Fibroblast of skin of back (primary cell): ENCODE measurements at places on chromosomes 16 and 17.

DNA sequence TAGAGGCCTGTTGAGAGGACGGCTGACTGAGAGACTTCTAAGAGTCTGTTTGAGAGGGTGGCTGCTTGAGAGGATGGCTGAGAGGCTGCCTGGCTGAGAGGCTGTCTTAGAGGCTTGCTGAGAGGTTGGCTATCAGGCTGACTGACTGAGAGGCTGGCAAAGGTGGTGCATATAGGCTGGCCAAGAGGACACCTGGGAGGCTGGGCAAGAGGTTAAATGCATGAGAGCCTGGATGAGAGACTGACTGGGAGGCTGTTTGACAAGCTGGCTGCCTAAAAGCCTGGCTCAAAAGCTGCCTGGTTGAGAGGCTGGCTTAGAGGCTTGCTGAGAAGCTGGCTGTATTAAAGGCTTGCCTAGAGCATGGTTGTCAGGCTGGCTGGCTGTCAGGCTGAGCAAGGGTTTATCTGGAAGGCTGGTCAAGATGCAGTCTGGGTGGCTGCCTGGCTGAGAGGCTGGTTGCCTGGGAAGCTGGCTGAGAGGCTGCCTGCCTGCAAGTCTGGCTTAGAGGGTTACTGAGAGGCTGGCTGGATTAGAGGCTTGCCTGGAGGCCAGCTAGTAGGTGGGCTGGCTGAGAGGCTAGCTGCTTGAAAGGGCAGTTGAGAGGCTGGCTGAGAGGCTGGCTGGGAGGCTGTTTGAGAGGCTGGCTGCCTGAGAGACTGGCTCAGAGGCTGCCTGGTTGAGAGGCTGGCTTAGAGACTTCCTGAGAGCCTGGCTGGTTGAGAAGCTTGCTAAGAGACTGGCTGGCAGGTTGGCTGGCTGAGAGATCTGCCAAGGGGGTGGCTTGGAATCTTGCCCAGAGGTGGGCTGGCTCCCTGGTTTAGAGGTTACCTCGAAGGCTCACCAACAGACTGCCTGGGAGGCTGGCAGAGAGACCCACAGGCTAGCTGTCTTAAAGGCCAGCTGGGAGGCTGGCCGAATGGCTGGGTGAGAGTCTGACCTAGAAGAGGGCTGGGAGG is 38.3 kb upstream of the ACSM2B start:
- no peak for DNase-seq

- DNase-seq: peak; percentile 99
These were observed 212.3 kb downstream of the ZNF423 start for GRCh38 chr16:49643429-49644144.

DNA sequence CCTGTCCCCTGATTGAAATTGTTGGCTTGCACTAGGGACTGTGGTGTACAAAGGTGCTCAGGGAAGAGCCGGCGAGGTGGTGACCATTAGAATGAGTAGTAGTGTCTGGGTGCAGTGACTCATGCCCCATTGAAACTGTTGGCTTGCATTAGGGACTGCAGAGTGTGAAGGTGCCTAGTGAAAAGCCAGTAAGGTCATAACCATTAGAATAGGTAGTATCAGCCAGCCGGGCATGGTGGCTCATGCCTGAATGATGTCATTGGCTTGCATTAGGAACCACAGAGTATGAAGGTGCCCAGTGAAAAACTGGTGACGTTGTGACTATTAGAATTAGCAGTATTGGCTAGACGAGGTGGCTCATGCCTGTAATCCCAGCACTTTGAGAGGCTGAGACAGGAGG is 78.9 kb downstream of the ABCC6 start:
- no peak for DNase-seq

DNA sequence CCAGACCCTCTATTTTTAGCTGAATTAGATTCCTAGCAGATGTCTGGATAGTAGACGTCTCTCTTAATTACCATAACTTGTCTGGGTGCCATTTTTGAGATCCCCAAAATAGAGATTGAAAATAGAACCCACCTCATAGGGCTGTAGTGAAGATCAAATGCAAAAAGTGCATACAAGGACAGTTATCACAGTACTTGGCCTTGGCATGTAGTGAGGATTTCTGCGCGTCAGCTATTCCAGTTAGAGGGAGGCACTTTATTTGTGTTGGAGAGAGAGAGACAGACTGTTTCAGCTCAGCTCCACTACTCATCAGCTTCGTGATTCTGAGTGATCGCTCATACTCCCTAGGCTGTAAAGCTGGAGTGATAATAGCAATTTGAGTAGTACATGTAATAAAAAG is 59.6 kb upstream of the CDH13 start:
- DNase-seq: no peak

DNA sequence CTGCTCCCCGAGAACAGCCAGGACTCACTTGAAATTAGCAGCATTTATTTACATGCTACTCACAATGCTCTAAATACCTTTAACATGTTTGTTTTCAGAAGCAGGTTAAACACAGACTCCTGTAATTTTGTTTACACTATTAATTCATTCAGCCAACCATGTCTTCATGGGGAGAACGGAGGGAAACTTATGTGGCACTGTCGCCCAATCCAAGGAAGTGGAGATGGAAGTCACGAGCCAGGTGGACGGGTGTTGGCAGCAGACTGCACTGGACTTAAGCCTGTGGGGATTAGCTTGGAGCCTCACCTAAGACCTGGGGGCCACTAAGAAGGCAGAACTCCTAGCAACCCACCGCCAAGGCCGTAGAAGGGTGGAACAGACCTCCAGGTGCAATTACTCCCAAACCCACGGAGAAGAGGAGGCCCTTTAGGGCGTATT is 8.8 kb upstream of the GFAP start:
- DNase-seq: no peak

GRCh38 chr16:57301126-57301817 is 16.8 kb upstream of the PLLP start:
- peak; percentile 19 for DNase-seq

DNA sequence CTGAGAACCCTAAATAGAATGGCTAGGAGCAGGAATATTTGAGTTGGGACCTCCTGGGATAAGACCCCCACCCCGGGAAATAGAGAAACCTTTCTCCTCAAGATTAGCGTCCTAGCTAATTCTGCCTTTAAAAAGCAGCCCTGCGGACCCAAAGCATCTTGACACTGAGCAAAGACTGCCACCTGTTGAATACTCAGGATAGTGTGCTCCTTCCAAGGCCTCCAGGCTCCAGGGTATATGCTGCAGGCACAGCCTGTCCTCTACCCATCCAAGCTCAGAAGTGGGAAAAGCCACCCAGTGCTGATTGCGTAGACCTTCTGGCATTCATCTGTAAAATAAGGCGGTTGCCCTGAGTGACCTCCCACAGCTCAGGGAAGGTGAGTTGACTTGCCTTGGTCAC is 456.2 kb upstream of the DYNLRB2 start:
- peak; percentile 65 for DNase-seq
